Right ventricle myocardium superior (tissue), 1 donor: ENCODE measurements at places on chromosomes 5 and 9. TPM values are rescaled to one million over a fixed set of nuclear protein-coding genes. Genes with fewer than 3 reads are reported as not detected.
A peak's percentile ranks its signal among the peaks of the same experiment; 100 is the strongest.

DNA sequence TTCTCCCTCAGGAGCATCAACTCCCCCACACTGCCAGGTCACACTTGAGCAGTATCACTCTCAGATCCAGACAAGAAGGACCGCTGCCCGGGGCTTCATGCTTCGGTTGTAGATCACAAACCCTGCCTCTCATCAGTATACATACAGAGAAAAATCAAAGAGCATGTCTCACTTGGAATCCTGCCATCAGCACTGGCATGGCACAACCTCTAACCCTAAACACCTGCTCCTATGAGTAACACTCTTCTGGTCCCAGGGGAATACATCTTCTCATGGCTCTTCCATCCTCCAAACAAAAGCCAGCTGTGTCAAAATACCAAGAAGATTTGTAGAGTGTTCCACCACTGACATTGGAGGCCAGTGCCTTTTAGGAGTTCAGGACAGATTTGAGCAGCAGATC, 84.8 kb upstream of the MIER3 start:
- DNase-seq = no peak

- DNase-seq = no peak
Observed at GRCh38 chr5:93188876-93189485, 392.0 kb downstream of the NR2F1-AS1 start.

GRCh38 chr5:394671-395155, 48.3 kb upstream of the EXOC3 start:
- peak; percentile 33 for DNase-seq

DNA sequence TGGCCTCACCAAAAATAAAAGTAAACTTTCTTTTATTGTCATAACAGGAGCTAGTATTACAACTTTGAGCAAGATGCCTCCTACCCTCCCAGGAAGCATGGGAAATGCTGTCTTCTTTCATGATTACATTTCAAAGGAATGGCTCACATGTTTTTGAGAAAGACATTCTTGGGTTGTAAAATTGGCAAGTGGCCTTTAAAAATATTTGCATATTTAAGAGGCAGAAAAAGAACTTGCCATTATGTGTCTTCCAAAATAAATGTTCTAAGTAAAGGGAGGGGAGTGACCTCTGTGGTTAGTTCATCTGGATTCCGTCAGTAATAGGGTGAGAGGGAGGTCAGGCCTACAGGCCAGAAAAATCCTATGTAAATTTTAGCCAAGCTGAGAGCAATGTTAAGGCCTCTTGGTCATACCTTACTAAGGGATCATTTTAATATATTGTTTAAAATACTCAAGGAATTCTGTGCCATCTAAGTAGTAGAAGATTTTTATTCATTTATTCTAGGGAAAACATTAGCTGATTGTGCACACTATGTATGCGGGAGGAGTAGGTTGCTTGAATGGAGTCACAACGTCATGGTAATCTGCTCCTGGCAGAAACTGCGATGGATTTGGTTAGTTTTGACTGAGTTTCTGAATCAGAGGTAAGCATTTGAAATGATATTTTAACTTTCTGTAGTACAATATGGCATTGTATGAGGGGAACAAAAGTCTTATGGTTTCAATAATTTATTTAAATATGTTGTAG, 1485.7 kb upstream of the CDH9 start:
- no peak for DNase-seq

Gene MYMK
- not detected for total RNA-seq

Gene FAM78A
- 55.7 TPM for total RNA-seq

Gene ACSL6
- total RNA-seq = 3.0 TPM

GRCh38 chr9:21533597-21533996, 51.5 kb upstream of the IFNE start:
- DNase-seq = no peak

DNA sequence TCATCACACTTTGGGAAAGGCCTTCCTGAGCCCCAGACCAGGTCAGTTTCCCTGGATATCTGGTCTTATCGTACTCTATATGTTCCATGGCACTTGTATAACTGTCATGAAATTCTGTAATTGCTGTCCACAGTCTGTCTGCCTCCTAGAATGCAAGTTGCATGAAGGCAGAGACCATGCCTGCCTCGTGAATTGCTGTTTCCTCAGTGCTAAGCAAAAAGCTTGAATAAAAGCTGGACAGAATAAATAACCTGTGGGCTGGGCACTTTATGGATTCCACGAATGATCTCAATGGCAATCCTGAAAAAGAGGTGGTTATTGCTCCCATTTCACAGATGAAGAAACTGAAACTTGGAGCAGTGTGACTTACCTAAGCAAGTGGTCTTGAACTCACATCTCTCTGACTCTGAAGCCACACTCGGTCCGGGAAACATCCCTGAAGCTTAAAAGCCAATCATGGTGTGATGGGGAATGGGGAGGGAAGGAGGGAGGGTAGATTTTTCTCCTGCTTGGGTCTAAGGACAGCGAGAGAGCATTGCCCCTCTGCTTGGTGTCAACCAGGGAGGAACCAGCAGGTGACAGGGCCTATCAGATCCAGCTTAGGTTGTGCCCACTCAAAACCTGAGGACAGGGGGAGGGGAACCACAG, 13.2 kb upstream of the LHX2 start:
- DNase-seq = no peak

DNA sequence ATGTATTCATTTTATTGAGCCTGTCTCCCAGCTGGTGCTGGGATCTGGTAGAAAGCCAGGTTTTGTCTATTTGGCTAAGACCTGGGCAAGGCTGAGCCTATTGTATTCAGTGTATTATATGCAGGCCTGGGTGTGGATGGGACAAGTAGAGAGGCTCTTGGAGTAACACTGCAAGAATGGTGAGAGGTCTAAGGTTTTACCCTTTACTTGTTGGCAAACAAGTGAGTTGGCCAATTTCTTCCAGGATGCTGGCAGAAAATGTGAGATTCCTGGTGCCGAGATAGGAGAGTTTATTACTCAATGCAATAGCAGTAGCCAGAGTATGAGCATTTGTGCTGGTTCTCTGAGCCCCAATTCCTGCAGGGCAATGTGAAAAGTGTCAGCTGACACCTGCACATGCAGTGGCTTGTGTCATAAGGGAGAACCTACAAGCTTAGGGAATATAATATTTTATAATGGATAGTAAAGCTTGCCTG, 141.7 kb upstream of the PRLR start:
- DNase-seq = no peak

DNA sequence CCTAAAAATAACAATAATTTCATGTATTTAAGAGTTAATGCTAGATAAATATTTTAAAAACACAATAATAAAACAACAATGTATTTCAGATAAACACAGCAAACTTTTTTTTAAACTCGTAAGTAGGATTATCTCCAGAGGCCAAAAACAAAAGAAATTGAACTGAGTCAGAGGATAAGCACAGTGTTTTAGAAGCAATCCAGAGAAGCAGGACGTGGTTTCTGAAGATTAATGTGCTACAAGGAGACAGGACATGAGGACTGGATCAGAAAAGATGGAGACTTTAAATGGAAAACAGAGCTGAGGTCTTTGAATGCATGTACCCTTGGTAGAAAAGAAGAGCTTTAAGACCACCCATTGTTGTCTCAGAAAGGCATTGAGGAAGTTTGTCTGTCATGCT, 491.2 kb upstream of the TLE4 start:
- DNase-seq = no peak

Gene BASP1
- 3.4 TPM for total RNA-seq

Gene IFNA21
- not detected for total RNA-seq

Gene ARSI
- total RNA-seq = 0.38 TPM

Gene CA9
- total RNA-seq = not detected

Gene ENTR1
- total RNA-seq = 23.3 TPM

Gene PFN3
- total RNA-seq = not detected

DNA sequence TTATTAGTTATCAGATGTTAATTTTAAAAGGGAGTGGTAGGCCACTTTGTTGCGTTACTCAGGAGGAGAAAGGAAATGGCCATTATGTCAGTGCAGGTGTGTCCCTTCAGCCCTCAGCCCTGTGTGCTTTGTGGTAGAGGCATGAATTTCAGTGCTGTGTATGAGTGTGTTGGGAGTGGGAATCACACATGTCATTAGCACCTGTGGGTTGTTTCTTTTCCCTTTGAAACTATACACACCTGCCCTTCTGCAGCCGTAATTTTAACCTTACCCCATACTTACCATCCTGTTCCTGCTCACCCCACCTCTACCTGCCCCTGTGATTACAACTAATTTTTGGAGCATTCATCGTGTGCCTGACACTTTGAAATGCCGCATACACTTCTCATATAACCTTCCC, 156.4 kb downstream of the ARHGAP26 start:
- no peak for DNase-seq

Gene INSYN2B
- 0.30 TPM for total RNA-seq

Gene TEX48
- total RNA-seq = not detected

Gene CDC20B
- total RNA-seq = not detected

- no peak for DNase-seq
Observed at GRCh38 chr5:88867638-88868037, 15.3 kb downstream of the MEF2C start.

DNA sequence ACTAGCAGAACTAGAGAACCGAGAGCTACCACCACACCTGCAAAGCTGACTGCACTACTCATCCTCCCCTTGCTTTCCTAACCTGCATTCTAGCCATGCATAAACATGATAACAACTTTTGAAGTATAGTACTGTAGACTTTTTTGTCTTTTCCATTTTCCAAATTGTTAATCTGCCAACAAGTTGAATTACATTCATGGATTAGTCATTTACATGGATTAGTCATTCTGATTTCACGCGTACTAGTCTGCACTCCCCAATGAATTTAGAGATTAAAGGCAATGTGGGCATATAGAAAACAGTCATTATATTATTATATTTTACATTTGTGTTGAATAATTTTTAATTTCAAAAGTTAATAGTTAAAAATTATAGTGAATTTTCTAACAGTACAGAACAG, 81.4 kb downstream of the EDIL3 start:
- DNase-seq = no peak

Gene IFNB1
- not detected for total RNA-seq

Gene GNA14
- total RNA-seq = 1.9 TPM

DNA sequence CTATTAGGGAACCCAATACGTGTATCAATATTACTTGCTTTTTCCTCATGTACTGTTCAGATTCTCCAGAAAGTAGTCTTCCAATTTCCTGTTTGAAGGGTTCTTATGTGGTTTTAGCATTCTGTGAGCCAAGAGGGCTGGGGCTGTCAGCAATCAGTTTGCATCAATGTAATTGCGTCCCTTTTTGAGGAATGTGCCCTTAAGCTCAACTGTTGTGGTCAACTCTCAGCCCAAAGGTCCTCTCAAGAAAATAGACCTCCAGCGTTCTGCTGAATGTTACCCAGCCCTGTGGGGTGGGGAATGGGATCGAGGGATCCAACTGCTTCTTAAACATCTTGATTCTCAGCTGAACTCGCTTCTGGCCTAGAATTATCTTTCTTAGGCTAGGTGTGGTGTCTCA, 43.8 kb upstream of the CDK20 start:
- DNase-seq = no peak

DNA sequence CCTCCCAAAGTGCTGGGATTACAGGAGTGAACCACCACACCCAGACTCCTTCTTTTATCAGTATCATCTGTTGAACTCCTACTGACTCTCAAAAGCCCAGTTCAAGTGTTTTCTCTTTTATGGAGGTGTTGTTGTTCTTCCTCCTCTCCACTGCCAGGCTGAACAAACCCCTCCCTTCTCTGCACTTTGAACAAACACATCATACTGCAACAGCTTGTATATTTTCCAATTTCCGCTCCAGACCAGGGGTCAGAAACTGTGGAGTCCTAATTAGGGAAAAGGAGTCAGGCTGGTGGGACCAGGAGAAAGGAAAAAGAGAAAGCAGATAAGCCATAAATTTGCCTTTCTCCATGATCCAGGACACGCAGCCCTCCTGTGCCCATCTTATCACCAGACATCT, 148.1 kb upstream of the HMHB1 start:
- DNase-seq = no peak

GRCh38 chr9:7229571-7229970, 471.8 kb downstream of the KDM4C start:
- DNase-seq = no peak

GRCh38 chr5:58497386-58497785, 6.2 kb downstream of the GAPT start:
- no peak for DNase-seq

- no peak for DNase-seq
Observed at GRCh38 chr5:160852049-160852448, at the start of gene ATP10B. ATP10B (minus strand) TSS chr5:160852211; CDS start chr5:160688074, 164,137 bp downstream.

- DNase-seq = no peak
Observed at GRCh38 chr9:118586978-118587377, 782.3 kb downstream of the BRINP1 start.

Gene RETREG1
- 272 TPM for total RNA-seq

GRCh38 chr5:172444110-172444510, 10.2 kb downstream of the SH3PXD2B start:
- no peak for DNase-seq
